NCI-H446 (cell line): ENCODE measurements at places on chromosomes 6 and 20.

- no peak for DNase-seq
Observed at GRCh38 chr6:41359617-41360313, 24.4 kb downstream of the NCR2 start.

DNA sequence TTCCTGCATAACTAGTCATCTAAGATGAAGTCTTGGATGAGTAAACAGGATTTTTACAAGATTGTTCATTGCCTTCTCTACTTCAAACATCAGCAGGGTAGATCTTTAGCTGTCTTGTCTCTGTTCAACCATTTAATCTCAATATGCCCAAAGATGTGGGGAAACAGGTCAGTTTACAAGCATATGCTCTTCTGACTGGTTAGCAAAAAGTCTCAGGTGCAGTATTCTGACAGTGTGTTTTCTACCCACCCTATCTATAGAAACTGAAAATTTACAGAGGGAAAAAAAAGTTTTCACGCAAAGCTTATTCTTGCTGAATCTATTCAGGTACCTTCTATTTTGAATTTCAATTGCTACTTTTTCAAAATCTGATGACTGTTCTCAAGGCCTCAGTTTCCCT is 29.0 kb downstream of the MAP3K5 start:
- DNase-seq, result no peak

GRCh38 chr20:31760519-31761240 is 21.6 kb downstream of the TPX2 start:
- DNase-seq, result no peak

GRCh38 chr20:1784586-1784985 is 110.6 kb upstream of the SIRPA start:
- DNase-seq, result no peak

DNA sequence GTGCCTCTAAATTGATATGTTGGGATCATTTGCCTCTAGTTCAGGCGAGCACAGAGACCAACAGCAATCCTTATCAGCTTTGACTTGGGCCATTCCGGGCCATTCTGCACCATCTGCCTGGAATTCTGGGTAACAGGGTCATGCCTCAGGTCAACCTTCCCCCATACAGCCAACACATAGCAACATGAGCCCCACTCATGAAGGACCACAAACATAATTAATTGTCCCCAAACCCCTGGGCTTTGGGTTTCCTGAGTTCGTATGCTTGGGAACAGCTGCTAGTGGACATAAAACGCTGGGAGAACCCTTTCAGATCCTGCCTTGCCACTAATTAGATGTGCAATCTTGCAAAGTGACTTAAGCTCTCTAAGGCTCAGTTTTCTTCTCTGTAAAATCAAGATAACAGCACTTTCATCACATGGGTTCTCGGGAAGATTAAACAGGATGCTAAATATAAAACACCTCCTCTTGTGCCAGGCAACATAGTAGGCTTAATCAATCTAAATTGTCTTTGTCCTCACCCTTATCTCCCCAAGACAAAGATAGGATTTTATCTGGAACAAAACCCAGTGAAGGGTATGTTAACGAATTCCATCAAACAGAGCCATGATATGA is 426.5 kb downstream of the CD83 start:
- no peak for DNase-seq

- no peak for DNase-seq
Observed at GRCh38 chr20:8330319-8330784, 198.3 kb downstream of the PLCB1 start.

GRCh38 chr6:40344566-40345167 is 242.5 kb downstream of the LRFN2 start:
- no peak for DNase-seq

DNA sequence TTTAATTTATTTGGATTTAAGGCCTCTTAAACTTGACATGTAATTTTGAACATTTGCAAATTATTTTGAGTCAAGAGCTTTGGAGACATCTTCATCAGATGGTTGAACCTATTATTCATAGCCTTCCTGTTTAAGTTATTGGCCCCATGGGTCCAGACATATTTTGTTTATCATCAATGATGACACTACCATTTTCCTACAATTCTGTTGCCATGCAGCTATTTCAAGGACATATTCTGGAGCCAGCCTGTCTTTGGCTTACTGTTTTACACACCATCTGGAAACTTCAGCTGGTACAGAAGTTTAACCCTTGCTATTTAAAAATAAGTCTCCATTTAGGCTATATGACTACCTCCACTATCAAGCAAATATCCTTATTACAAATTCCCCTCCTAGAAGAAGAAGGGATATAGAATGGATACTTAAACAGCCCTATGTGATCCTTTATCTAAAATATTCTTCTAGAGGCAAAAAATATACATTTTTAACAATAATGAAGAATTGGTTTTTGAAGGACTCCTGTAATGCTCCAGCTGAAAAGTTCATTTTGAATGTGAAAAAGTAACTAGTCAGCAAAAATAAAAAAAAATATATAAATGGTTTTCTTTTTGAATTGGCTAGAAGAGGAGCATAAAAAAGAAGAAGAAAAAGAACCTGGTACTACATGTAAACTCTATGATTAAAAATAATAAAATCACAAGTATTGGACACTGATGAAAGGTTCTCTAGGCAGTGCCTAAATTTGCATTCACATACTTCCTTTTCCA is 544.0 kb upstream of the HS3ST5 start:
- DNase-seq, result peak; percentile 79

- no peak for DNase-seq
Observed at GRCh38 chr20:47711046-47711752, 74.1 kb downstream of the SULF2 start.

GRCh38 chr6:32432050-32432450 is 7.6 kb upstream of the HLA-DRA start:
- no peak for DNase-seq

DNA sequence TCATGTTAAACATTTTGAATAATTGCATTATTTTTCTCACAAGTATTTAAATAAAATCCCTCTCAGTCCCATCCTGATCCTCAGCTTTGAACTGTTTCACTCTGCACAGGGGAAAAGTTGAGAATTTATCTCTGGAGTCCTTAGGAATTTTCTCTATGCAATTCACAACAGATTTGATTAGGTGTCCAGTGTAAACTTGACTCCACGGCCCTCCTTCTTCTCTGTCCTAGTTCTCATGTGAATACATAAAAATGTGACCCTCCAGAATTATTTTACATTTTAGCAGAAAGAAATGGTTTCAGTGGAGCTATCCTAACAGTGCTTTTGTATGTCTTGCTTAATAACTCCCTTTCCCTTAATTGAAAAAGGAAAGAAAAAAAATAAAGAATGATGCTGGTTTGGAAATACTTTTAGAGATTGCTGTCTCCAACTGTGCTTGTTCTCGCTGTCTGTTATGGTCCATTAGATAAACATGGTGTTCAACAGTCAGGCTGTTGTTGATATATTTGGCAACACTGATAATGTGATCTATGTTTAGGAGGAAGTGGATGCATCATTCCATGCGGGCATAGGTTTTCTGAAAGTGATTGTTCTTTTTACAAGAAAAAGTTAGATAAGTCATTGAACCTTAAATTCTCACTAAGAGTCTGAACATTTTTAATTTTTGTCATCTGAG is 599.4 kb upstream of the CITED2 start:
- DNase-seq, result no peak

DNA sequence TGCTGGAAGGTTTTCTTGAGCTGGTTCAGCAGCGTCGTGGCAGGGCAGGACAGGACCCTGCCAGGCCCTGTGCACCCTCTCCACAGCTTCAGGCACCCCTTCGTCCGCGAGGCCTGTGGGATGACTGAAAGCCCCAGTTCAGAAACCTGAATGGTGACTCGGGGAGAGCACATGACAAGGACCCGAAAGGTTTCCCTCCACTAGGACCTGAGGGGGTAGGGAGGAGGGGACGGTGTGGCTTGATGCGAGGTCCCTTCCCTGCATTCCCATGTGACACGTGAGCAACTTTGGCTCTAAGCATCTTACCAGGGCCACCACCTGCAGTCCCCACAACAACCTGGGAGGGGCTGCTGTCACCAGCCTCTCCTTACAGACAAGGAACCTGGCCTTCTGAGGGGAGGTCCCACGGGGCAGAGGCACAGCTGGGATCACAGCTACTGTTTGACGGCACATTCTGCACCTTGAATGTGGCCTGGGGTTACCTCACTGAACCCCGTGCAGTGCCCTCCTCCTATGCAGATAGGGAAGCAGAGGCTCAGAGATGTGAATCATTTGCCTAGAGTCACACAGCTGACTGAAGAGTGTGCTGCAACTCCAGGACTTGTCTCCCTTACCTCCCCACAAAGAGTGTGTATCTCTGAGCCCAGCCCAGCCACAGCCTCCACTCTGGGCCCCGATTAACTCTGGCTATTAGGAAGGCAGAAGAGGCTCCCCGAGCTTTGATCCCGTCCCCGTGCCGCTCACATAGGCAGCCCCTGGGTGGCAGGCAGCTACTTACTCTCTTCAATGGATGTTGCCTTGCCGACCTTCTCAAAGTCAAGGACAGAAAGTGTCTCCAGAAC is 84.6 kb downstream of the PTPN1 start:
- no peak for DNase-seq

DNA sequence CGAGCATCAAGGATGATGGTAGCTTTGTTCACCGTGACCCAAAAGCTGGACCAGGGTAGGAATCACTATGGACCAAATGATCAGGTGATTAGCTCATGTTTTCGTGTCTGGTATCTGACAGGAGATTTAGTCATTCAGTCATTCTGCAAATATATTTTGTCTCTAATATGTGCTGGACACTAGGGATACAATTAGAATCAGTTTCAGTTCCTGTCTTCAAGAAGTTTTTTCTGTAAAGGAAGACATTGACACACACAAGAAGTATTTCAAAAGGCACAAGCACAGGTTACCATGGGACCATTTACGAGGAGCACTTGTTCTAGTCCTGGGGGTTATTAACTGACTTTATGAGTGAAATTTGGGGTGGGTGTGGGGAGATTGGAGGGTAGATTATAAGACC is 244.9 kb downstream of the HIVEP2 start:
- no peak for DNase-seq

- no peak for DNase-seq
Observed at GRCh38 chr20:46456255-46457028, 50.0 kb upstream of the ELMO2 start.

GRCh38 chr6:45710304-45710821 is 305.3 kb downstream of the CLIC5 start:
- DNase-seq, result no peak

DNA sequence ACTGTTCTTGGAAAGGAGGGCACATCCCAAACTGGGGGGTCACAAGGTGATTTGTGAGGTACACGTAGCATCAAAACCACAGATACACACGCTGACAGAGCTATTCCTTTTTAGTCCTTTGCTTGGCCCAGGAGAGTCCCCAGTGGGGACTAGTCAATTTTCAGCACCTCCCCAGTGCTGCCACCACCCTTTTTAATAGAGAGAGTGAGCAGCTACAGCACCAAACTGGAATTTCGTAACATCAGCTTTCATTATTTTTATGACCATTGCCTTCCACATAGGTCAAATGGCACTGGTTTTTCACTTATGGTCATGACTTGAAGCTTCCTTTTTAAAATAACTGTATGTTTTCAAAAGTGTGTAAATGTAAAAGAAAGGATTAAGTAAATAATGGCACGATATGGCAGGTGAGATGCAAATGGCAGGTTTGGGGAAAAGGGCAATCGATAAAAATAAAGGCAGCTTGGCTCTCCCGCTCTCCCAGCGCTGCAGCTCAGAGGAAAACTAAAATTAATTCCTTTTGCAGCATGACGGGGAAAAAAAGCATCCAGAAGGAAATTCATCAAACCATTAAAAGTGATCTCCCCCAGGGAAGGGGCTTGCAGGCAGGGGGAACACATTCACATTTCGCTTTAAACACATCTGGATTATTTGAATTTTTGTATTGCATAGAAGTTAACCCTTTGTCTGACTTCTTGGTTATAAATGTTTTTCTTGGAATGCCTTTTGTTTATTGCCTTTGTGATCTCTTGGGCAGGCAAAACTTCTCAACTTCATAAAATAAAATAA is 95.2 kb downstream of the ANKRD60 start:
- DNase-seq, result no peak

- no peak for DNase-seq
Observed at GRCh38 chr20:53622247-53623133, 28.9 kb upstream of the ZNF217 start.

DNA sequence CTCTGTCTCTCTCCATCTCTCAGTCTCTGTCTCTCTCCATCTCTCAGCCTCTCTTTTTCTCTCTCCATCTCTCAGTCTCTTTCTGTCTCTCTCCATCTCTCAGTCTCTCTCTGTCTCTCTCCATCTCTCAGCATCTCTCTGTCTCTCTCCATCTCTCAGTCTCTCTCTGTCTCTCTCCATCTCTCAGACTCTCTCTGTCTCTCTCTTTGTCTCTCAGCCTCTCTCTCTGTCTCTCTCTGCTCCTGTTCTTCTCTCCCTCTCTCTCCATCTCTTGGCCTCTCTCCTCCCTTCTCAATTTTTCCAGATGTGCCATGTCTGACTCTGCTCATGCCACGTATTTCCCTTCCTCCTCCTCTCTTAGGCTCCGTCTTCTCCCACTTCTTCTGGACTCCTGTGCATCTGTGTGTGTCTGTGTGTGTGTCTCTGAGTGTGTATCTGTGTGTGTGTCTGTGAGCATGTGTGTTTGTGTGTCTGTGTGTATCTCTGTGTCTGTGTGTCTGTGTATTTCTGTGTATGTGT is 72.7 kb downstream of the SRC start:
- no peak for DNase-seq

DNA sequence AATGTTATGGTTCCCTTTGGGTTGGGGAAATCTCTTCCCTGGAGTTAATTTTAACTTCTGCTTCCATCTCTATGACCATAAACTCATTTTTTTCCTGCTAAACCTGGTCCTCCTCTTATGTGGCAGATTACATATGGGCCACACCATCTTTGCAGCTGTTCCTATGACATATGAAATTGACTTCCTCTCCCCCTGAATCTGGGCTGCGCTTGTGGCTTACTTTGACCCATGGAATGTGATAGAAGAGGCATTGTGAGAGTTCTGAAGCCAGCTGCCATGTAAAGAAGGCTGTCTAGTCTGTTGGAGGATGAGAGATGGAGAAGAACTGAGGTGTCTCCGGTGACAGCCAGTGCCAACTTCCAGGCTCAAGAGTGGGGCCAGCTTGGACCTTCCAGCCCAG is 100.1 kb downstream of the CDC5L start:
- no peak for DNase-seq

GRCh38 chr6:136149311-136149710 is 100.8 kb downstream of the MTFR2 start:
- no peak for DNase-seq

DNA sequence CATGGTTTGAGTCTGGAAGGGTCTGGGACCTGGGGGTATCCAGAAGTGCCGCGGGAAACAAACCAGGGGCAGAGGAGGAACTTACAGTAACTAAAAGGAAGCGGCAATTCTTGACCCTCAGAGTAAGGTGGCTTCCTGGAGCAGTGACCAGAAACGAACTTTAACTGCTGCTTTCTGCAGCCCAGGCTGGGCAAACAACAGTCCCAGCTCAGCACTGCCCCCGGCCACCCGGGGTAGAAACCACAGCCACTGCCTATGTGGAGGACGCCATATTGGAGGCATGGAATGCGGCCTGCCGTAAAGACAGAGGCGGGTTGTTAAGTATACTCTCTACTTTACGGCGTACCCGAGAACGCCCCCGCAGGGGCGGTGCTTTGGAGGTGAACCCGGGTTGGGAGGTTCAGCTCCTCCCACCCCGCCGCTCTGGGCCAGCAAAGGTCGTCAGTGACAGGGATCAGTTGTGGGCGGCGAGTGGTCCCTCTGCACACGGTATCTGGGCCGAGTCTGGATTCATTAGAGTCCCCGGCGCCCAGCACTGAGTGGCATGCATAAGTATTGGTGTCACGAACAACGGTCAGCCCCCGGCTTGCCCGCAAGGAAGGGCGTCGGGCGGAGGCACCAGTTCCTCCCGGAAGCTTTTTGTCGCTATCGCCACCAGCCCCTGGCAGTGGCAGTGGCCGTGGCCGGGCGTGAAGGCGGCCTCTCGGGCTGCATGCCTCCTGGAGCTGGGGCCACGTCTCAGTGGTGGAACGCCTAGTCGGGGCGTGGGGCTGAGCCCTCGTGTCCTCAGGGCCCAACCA is at the start of gene PDSS2:
Gene PDSS2, minus strand, starts transcription at position 282 of the 800 bp plus-strand sequence. Its CDS starts 279 bp downstream, at position 3.
- peak; percentile 95 for DNase-seq
